ENCODE measurements at places on chromosomes 11 and 22.

DNA sequence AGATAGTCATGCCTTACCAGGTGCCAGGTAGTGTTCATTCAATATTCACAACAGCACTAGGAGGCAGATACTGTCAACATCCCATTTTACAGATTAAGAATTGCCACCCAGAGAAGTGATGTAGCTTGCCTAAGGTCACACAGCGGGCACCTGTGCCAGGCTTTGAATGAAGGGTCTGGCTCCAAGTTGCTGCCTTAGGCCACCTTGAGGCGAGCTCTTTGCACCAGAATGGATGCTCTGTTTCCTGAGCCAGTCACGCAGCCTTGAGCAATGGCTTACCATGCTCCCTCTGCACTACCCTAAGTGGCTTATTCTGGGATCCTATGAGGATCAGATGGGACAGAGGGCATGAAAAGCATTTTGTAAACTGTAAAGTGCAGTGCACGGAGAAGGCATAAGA lies 25.1 kb upstream of the TIMP3 start:
- no peak for DNase-seq

- no peak for DNase-seq
Measured at GRCh38 chr11:132036746-132037466, 666.5 kb downstream of the NTM start.

GRCh38 chr11:2664791-2665525 lies 34.8 kb downstream of the KCNQ1OT1 start:
- no peak for DNase-seq

DNA sequence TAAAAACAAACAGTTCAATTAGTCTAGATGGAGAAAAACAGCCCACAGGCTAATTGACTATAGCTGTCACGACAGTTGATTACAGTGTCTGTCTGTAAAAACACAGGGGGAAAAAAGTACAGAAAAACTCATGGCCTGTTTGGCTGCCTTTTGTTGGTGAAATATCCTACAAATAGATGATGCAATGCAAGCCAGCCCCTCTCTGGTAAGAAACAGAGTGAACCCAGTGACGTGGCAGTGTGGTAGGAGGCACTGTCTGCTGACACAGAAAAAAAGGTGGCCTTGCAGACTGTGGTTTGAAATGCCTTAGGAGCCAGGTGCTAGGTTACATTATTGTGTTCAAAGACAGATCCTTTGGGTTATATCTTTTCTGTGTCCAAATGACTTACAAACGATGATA lies 431.4 kb upstream of the CCDC90B start:
- no peak for DNase-seq

DNA sequence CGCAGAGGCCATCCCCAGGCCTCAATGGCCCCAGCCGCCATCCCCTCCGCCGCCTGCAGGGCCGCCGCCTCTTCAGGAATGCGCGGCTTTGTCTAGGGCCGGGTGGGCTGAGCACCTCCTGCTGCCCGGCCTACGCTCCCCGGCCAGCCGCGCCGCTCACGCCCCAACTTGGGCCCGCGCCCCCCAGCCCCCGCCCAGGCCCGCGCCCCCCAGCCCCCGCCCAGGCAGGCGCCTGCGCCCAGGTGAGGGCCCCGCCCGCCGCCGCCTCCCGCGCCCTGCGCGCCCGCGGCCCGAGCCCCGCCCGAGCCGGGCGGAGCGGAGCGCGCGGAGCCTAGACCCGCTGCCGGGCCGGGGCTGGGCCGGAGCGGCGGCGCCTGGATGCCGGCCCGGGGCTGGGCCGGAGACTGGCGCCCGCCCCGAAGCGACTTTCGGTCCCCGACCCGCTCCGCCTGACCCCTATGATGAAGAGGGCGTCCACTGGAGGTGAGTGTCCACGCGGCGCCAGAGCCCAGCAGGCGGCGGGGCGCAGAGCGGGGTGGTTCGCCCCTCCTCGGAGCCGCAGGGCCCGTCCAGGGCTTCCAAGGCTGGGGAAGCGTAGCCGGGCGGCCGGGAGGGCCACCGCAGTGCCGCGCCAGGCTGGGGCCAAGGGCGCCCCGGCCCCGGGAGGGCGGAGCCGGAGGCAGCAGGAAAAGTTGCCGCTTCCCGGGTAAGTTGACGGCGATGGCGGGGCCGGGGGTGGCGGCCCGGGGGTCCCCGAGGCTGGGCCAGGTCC lies 34.3 kb upstream of the PRODH start:
- DNase-seq: peak; percentile 36

DNA sequence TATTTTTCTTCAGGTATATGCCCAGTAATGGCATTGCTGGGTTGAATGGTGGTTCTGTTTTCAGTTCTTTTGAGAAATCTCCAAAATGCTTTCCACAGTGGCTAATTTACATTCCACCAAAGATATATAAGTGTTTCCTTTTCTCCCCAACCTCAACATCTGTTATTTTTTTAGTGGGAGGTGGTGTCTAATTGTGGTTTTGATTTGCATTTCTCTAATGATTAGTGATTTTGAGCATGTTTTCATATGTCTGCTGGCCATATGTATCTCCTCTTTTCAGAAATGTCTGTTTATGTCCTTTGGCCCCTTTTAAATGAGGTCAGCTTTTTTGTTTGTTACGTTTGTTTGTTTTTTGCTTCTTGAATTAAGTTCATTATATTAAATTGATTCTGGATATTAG lies 760.2 kb downstream of the KCNA4 start:
- no peak for DNase-seq

GRCh38 chr11:67006029-67006884 lies 16.7 kb upstream of the SYT12 start:
- DNase-seq: no peak

DNA sequence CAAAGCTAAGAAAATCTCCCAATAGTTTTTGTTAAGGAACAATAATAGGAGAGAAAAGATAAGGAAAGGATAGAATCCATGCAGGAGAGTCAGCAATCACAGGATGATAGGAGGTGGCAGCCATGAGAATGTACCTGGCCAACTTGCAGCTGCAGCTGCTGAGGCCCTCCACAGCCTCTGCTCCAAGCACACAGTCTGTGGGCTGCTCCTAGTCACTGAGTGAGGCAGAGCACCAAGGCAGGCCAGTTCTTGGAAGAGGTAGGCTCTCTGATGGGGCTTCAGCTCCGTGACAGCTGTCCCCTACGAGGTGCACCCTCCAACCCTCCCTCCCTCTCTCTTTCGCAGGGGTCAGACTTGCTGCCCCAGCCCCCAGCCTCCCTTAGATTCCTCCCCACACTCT lies 5.5 kb upstream of the KCNJ1 start:
- DNase-seq: no peak

- no peak for DNase-seq
Measured at GRCh38 chr11:92670308-92670890, 299.1 kb upstream of the MTNR1B start.

DNA sequence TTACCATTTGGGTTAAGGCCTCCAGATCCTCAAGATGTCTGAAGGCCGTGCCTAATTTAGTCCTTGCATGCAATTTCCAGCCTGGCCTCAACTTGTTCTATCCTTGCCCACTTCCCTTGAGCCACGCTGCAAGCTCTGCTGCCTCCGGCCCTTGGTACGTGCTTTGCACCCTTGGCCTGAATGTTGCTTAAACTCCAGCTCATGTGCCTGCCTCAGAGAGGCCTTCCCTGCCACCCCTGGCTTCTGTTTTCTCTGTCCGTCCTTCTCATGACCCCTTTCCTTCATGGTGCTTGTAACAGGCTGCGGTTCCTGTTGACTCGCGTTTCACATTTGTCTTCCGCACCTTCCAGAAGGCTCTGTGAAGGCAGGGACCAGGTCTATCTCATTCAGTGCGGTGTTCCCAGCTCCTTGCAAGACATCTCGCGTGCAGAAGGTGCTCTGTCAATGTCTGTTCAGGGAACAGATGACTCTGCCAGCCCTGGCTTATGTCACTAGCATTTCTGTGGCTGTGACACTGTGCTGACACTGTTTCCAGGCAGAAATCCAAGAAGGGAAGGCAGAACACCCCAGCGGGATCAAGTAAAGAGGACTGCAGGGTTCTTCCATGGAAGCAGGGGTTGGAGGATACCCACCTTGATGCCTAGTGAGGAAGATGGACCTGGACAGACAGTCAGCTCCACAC lies 61.8 kb downstream of the FBLN1 start:
- no peak for DNase-seq

DNA sequence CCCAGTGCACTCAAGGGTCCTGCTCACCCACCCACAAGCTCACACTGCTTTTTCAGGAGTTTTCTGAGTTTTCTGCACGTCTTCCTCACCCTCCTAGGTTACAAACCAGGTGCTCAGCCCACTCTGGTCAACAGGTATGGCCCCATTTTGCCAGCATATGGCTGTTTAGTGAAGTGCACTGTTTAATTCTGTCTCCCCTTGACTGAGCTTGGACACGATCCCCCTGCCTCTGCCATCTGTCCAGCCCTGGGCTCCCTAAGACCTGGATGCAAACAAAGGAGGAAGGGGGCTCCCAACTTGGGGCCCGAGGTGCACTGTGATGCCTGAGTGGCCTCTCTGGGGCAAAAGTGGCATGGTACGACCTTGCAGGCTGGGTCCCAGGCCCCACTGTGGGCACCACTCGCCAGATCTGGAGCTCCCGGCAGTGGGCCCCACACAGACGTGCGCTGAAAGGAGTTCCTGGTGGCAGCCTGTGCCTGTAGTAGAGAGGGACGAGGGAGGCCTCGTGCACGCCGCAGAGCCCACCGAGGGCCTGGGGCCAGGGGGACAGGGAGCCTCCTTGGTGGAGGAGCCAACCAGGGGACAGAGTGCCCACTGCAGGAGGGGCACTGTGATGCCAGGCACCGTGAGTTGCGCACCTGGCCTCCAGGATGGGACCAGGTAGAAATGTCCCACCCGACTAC lies 37.3 kb upstream of the COMT start:
- DNase-seq: no peak

- DNase-seq: no peak
Measured at GRCh38 chr22:23159291-23159630, 14.0 kb downstream of the RAB36 start.

All from frontal cortex (tissue), 4 donors.